Muscle of leg (tissue), 16 donors: ENCODE measurements at places on chromosomes 16 and 17. TPM values are rescaled to one million over a fixed set of nuclear protein-coding genes. Genes with fewer than 3 reads are reported as not detected.

GRCh38 chr16:22220069-22220440 is 14.0 kb downstream of the EEF2K start:
- DNase-seq, result peak; percentile 94

DNA sequence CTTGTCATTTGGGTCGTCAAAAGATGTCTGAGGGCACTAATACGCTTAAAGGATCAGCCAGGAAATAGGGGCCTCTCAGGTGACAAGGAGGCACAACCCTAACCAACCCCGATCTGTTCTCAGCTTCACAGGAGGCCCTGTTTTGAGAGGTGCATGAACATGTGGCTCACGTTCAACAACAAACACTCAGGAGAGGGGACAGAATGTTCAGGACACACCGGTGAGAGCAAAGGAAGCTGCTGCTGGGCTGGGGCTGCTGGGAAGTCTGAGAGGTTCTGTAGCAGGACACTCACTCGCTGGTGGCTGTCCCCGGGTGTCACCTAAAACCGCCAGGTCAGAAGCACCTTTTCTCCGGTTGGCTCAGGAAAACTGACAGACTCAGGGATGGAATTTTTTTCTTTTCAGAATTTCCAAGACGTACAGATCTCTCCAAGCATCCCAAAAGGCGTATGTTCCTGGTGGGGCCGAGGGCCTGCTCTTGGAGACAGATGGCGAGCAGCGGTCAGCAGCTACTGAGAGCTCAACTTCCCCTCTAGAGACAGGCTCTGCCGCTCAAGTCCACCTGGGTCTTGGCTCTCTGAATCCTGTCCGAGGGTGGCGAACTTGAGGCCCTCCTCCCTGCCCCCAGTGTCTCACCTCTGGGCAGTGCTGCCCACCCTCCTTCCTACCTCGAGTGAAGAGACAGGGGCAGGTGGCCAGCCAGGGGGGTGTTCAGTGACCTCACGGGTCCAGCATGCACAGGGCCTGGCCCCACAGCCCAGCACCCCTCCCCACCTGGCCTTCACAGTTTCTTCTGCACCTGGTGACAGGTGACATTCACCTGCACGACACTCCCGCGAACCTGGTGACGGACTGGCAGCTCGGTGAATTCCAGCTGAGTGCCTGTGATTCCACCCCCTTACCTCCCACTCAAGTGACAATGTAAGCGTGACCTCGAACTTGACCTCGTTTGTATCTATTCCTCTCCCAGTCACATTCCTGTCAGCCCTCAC is 22.9 kb downstream of the CLUH start:
- no peak for DNase-seq

GRCh38 chr17:78173097-78173715 is 4.8 kb downstream of the SYNGR2 start:
- no peak for DNase-seq

- DNase-seq, result no peak
Measured at GRCh38 chr16:29791845-29792807, 1.6 kb downstream of the KIF22 start.

GRIN2C gene
- polyA plus RNA-seq, result 1.2 TPM
